Activated T-helper 1 cell treated with anti-CD3 and anti-CD28 coated beads, Interleukin-12 subunit alpha, Interleukin-12 subunit beta, Interleukin-2, Interleukin-4 antibody, amounts not matched to agents 30 ng/mL and 10 ng/mL and 1 ng/mL, durations not matched to agents 14 hours and 24 hours and 36 hours (primary cell): ENCODE measurements at places on chromosomes 3 and 15.

DNA sequence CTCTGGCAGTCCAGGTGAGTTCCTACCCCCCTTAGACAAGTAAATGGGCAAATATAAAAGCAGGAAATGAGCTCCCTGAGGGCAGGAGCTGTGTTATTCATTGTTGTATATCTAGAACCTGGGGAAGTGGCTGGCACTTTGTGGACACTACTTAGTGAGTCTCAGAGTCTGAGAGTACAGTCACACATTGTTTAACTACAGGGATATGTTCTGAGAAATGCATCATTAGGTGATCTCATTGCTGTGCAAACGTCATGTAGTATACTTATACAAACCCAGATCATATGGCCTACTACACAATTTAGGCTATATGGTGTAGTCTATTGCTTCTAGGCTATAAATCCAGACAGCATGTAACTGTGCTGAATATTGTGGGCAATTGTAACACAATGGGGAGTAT, 52.4 kb downstream of the DRD3 start:
- H3K36me3 ChIP-seq = no peaks in the 10 kb centered on the region
- H3K27me3 ChIP-seq = no peaks in the 10 kb centered on the region
- no peak overlapping the region for H3K27ac ChIP-seq
- no peak overlapping the region for H3K4me3 ChIP-seq
- H3K4me1 ChIP-seq = no peaks in the 10 kb centered on the region

GRCh38 chr3:72614394-72615074, 233.7 kb downstream of the SHQ1 start:
- no peak for DNase-seq
- H3K36me3 ChIP-seq = no peaks in the 10 kb centered on the region
- H3K4me3 ChIP-seq = no peak overlapping the region
- H3K27ac ChIP-seq = peak overlapping the region; percentile 67
- peaks cover 17% of the 10 kb centered on the region for H3K4me1 ChIP-seq

- no peak overlapping the region for H3K4me3 ChIP-seq
- H3K36me3 ChIP-seq = peaks cover 16% of the 10 kb centered on the region
- no peaks in the 10 kb centered on the region for H3K4me1 ChIP-seq
- H3K27ac ChIP-seq = no peak overlapping the region
- H3K27me3 ChIP-seq = no peaks in the 10 kb centered on the region
- DNase-seq = no peak
Observed at GRCh38 chr3:69005071-69005790, 8.3 kb downstream of the EOGT start.

- no peak for DNase-seq
- H3K4me1 ChIP-seq = no peaks in the 10 kb centered on the region
- H3K27ac ChIP-seq = no peak overlapping the region
- H3K4me3 ChIP-seq = no peak overlapping the region
- H3K36me3 ChIP-seq = no peaks in the 10 kb centered on the region
- H3K27me3 ChIP-seq = peaks cover 5% of the 10 kb centered on the region
Observed at GRCh38 chr3:160648701-160649100, 28.3 kb upstream of the ARL14 start.

DNA sequence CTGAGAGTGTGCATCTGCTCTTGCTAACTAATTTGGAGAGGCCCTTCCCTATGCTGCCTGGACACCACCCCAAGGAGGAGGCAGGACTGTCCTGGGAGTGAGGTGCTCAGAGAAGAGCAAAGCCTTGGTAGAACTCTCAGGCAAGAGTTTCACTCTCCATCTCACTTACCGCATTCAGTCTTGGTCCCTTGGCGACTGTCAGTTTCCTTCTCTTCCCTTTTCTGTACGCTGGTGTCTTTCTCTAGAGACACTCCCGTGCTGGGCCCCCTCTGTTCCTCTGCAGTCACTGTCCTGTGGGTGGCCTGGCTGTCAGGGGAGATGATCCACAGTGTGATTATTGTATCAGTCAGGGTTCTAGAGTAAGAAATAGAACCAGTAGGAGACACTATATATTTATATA, 44.0 kb downstream of the IDH2 start:
- no peak for DNase-seq
- no peak overlapping the region for H3K27ac ChIP-seq
- H3K4me1 ChIP-seq = peaks cover 25% of the 10 kb centered on the region

GRCh38 chr15:79094611-79095021, 4.0 kb upstream of the RASGRF1 start:
- H3K27me3 ChIP-seq = peaks cover 35% of the 10 kb centered on the region
- H3K4me1 ChIP-seq = no peaks in the 10 kb centered on the region

DNA sequence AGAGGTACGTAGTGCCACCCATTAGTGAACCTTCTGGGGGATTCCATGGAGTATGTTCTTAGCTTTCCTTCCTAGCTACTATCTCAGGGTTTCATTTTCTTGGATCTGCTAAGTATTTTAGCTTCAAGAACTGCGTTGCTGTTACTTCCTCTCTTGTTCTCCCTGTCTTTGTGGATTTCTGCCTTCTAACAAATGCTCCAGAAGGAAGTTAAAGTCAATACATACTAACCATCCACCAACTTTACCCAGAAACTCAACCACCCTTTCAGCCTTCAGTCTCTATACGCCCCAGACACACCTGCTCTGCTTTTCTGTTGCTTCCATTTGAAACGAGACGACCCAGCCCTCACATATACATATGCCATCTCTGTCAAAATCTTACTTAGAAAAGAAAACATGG, 2.4 kb upstream of the KLF13 start:
- H3K27ac ChIP-seq = peak overlapping the region; percentile 25
- DNase-seq = no peak
- peaks cover 23% of the 10 kb centered on the region for H3K36me3 ChIP-seq
- H3K4me3 ChIP-seq = peak overlapping the region; percentile 94
- H3K4me1 ChIP-seq = peaks cover 57% of the 10 kb centered on the region

DNA sequence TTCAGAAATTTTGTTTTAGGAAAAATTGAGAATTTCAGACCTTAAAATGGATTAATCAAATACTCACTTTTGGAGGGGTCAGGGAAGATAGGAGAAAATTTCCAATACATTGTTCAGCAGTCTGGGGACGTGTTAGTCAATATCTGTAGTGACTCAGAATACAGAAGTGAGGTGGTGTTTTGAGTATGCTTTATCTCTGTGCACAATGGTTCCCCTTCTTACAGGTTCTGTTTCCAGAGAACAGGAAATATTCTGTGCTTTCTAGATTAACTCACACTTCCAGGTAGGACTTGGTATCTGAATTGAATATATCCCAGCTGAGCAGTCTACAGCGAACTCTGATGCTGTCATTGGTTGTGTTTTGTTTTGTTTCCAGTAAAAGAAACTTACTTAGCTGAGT, 30.7 kb upstream of the CCDC54 start:
- no peaks in the 10 kb centered on the region for H3K36me3 ChIP-seq
- H3K4me1 ChIP-seq = no peaks in the 10 kb centered on the region
- DNase-seq = no peak
- no peak overlapping the region for H3K27ac ChIP-seq
- no peak overlapping the region for H3K4me3 ChIP-seq

DNA sequence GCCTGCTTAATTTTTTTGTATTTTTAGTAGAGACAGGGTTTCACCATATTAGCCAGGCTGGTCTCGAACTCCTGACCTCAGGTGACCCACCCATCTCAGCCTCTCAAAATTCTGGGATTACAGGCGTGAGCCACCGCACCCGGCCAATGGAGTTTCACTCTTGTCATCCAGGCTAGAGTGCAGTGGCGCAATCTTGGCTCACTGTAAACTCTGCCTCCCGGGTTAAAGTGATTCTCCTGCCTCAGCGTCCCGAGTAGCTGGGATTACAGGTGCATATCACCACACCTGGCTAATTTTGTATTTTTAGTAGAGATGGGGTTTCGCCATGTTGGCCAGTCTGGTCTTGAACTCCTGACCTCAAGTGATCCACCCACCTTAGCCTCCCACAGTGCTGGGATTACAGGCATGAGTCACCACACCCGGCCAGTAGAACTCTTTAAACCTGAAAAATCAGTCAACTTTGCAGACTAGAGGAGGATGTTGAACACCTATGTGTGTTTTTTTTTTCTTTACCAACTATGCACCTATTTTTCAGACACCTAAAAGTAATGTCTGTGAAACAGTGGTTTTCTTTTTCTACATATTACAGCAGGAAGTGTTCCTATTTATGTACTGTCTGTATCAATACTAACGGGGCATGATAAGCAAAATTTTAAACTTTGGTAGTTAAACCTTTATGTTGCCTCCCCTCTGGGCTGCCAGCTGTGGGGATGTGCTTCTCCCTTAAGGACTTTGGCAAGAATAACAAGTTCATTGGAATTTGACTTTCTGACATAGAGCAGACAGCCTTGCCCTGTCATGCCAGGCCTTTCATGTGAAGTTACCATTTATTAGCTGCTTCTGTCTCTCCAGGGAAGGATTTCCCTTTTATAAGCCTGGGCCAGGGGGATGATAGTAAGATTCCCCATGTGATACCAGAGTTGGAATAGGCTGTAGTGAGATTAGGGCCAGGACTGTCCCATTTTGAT, 8.1 kb downstream of the ARIH2 start:
- H3K4me3 ChIP-seq = peak overlapping the region; percentile 61
- H3K36me3 ChIP-seq = peaks cover 46% of the 10 kb centered on the region
- H3K27me3 ChIP-seq = no peaks in the 10 kb centered on the region
- H3K27ac ChIP-seq = peak overlapping the region; percentile 84
- peaks cover 53% of the 10 kb centered on the region for H3K4me1 ChIP-seq

DNA sequence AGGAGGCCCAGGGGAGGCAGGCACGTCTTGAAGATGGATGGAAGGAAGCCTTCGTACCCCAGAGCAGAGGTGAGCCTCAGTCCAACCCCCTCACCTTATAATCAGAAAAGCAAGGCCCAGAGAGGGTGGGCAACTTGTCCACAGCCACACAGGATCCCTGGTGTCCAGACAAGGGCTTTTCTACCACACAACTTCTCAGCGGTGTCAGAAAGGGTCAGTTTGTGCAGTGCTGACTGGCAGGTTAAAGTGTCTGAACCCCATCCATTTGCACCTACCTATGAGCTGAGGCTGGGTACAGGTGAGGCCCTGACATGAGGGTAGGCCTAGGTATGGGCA, 8.6 kb downstream of the IGDCC3 start:
- H3K4me1 ChIP-seq = no peaks in the 10 kb centered on the region
- H3K4me3 ChIP-seq = no peak overlapping the region
- H3K27me3 ChIP-seq = peaks cover 15% of the 10 kb centered on the region
- no peak for DNase-seq
- H3K27ac ChIP-seq = no peak overlapping the region

DNA sequence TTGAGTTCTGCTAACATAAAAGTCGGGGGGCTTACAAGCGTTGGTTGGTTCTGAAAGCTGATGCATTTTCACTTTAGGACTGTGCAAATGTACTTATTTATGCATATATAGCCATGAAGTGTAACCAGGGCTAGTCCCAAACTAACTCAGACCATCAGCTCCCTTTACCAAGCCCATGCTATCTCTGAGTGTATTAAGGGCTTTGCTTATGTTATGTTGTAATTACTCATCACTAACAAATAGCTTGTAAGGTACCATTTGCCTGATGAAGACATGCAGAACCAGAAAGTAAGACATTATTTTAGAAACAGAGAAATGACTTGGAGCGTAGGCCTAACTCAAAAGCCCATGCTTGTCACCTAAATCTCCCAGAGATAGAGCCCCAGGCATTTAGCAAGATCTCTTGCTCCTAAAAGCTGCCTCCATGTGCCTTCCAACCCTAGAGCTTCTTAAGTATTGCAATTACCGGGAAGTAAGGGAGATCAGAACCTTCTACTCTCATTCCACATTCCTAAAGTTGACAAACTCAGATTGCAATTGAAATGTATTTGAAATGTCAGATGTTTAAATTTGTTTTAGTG, 362.9 kb upstream of the RBMS3 start:
- H3K36me3 ChIP-seq = peaks cover 3% of the 10 kb centered on the region
- no peak overlapping the region for H3K27ac ChIP-seq
- DNase-seq = no peak
- H3K4me3 ChIP-seq = no peak overlapping the region

DNA sequence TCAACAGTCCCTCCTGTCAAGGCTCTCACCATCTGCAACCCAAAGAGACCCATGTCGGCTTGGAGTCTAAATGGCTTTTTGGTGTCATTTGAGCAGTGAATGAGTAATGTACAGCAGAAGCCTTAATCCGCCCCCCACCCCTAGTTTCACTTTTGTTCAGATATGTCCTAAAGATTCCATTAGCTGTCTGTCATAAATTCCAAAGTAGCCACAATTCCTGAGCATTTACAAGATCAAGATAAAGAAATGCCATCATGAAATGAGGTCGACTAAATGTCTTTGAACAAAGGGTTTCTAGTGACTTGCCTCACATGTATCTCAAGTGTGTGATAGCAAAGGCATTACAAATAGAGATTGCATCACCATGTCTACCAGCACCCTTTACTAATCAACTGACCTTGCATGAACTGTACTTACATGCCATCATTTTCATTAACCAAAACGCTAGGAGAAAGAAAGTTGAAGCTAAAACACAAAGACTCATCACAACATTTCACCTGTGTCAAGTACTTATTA, 123.8 kb upstream of the PHLDB2 start:
- no peak for DNase-seq
- peaks cover 27% of the 10 kb centered on the region for H3K4me1 ChIP-seq
- H3K27me3 ChIP-seq = no peaks in the 10 kb centered on the region
- no peak overlapping the region for H3K4me3 ChIP-seq
- peaks cover 12% of the 10 kb centered on the region for H3K36me3 ChIP-seq

DNA sequence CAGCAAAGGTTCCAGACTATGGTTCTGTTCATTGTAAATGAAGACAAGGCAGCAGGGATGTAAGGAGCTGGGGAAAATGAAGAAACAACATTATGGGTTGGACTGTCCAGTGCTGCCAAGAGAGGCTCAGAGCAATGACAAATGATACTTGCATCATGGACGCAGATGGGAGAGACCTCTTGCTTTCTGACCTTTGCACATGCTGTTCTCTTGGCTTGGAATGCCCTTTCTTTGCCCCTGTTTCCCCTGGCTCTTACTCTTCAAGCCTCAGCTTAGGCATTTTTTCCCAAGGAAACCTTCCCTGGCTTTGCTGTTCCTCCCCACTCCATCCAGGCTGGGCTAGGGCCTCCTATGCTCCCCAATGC, 59.9 kb upstream of the RAD18 start:
- H3K27ac ChIP-seq = no peak overlapping the region
- no peaks in the 10 kb centered on the region for H3K36me3 ChIP-seq
- no peaks in the 10 kb centered on the region for H3K27me3 ChIP-seq
- no peak overlapping the region for H3K4me3 ChIP-seq
- H3K4me1 ChIP-seq = no peaks in the 10 kb centered on the region

- DNase-seq = no peak
- H3K4me1 ChIP-seq = peaks cover 30% of the 10 kb centered on the region
- H3K36me3 ChIP-seq = peaks cover 9% of the 10 kb centered on the region
- peaks cover 12% of the 10 kb centered on the region for H3K27me3 ChIP-seq
Observed at GRCh38 chr3:171566803-171567422, 106.7 kb upstream of the TNIK start.

DNA sequence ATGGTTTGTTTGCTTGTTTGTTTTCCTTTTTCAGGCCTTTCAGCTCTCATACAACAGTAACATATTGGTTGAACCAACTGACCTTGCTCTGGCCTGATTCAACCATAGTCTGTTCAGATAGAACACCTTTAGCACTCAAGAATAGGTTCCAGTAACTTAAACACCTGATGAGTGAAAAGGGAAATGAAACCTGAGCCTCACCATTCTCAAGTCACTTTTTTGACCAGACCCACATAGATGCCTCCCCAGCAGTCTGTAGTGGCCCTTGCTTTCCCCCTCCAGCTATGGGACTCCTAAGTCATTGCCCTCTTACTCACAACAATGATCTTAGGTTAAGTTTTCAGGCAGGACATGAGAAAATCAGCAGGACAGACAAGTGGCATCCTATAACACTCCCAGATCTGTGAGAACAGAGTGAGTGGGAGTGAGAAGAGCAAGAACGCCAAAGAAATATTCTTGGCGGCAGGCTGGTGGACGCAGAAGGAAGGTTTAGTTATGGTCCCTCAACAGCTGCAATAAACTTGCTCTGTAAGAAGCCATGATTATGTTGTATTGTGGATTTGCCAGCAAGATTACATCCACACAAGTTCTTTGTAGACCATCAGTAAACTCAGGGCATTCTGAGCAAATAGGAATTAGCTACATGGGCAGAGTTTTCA, 367.5 kb downstream of the MECOM start:
- H3K4me3 ChIP-seq = no peak overlapping the region
- no peaks in the 10 kb centered on the region for H3K4me1 ChIP-seq
- peaks cover 5% of the 10 kb centered on the region for H3K27me3 ChIP-seq
- no peak overlapping the region for H3K27ac ChIP-seq
- H3K36me3 ChIP-seq = no peaks in the 10 kb centered on the region
